ENCODE measurements at places on chromosomes 6 and 20. TPM values are rescaled to one million over a fixed set of nuclear protein-coding genes. Genes with fewer than 3 reads are reported as not detected.

Gene EDN3
- total RNA-seq = not detected

Gene TNXB
- 1.2 TPM for total RNA-seq

Gene HDGFL1
- not detected for total RNA-seq

Gene GATA5
- total RNA-seq = not detected

Gene BAG2
- 12.6 TPM for total RNA-seq

Gene NKAIN4
- not detected for total RNA-seq

Gene PTPRK
- total RNA-seq = 13.4 TPM

Gene PTPN1
- total RNA-seq = 54.0 TPM

Gene EPPIN
- not detected for total RNA-seq

- no peak for DNase-seq
Observed at GRCh38 chr20:34246126-34246626, 5.0 kb downstream of the ASIP start.

GRCh38 chr20:51473256-51473655, 69.3 kb downstream of the NFATC2 start:
- no peak for DNase-seq

DNA sequence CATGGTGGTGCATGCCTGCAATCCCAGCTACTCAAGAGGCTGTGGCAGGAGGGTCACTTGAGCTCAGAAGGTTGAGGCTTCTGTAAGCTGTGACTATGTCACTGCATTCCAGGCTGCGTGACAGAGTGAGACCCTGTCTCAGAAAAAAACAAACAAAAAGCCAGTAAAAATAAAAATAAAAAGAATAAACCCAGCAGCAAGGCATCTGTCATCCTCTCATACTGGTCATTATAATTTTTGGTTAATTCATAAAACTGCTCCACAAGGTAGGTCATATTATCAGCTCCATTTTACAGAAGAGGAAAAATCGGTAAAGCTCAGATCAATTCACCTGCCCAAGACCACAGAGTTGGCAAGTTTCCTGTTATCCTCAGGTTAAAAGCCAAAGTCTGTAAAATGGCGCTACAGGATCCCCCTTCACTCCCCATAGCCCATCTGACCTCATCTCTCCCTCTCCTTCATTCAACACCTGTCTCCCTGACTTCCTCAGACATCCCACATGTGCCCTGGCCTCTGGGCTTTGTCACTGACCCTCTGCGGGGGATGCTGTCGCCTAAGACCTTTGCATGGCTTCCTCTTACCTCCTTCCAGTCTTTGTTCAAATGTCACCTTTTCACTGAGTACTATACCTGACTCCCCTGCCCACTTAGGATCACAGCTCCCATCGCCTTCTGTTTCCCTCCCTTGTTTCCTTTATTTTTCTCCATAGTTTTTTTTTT, 213.2 kb upstream of the ZNF217 start:
- DNase-seq = no peak

DNA sequence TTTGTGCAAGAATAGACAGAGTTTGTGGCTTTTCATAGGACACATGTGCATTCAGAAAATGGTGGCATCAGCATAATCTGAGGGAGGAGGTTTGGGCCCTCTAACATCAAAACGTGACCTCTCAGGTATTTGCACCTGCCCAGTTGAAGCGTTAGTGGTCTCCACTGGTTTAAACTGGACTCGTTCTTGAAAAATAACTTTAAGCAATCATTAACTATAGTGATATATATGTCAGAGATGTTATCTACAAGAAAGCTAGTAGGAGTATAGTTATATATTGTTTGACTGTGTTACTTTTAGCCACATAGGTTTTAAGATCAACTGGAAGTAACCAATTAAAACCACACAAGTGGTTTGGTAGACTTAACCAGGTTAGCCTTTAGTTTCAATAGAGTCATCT, 607.4 kb downstream of the MAFB start:
- DNase-seq = no peak

DNA sequence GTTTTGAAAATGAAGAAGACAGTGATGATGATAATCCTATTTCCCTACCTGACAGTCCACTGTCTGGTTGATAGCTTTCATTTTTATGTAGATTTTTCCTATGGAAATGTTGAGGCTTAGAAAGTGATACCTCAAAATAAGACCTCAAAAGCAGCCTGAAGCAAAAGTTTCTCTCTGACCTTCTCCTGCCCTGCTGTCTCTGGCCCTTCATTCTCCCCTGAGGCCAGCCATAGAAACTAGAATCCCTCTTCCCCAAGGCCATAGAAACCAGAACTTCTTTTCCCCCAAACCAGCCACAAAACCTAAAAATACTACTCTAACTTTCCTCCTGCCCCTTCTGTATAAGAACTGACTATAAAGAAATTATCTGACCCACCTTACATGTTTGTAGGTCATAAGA, 52.6 kb upstream of the GCM1 start:
- peak; percentile 11 for DNase-seq

DNA sequence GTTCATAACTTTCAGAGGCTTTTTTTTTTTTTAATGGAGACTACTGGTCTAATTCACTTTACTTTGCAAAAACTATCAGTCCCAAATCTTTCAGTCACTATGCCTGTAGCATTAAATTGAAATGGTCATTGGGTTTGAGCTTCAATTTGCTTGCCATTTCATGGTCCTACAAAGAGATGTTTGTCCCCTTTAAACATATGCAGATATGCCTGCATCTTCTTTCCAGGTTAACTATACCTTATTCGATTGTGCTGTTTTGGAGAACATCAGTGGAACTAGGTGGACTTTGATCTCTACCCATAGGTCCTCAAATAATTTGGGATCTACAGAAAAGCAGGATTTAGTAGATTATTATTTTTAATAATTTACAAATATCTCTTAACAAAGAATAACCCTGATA, 4.6 kb downstream of the POU3F2 start:
- no peak for DNase-seq

GRCh38 chr20:25310268-25310920, 62.5 kb downstream of the PYGB start:
- DNase-seq = peak; percentile 66

DNA sequence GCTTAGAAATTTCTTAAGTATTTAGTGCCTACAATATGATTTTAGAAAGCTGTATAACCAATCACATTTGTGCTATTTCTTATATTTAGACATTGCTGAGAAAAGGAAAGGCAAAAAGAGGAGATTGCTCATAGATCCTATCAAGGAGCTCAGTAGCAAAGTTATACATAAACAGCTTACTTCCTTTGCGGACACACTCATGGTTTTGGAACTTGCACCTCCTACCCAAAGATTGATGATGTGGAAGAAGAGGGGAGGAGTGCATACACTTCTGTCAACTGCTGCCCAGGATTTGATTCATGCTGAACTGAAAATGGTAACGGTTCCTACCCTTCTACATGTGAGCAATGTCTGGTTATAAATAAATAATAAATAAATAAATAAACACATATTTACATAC, 16.7 kb downstream of the RAD21L1 start:
- no peak for DNase-seq

DNA sequence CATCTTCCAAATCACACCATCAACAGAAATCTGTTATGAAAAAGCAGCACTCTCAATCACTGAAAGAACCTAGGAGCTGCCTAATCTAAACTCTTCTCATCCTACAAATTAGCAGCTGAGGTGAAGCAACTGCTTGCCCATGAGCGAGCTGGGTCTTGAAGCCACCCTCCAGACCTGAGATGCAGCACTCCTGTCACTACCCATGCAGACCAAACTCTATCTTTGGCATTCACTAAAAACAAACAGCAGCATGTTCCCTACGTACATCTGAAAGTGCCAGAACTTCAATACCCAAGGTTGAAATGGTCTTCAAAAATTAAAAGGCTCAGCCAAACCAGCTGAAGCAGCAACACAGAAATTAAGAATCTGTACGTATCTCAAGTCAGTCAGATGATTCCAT, 14.3 kb downstream of the ADNP start:
- no peak for DNase-seq

- no peak for DNase-seq
Observed at GRCh38 chr6:24571361-24571760, 74.6 kb downstream of the KIAA0319 start.

- no peak for DNase-seq
Observed at GRCh38 chr6:37723016-37723415, 25.3 kb upstream of the MDGA1 start.

DNA sequence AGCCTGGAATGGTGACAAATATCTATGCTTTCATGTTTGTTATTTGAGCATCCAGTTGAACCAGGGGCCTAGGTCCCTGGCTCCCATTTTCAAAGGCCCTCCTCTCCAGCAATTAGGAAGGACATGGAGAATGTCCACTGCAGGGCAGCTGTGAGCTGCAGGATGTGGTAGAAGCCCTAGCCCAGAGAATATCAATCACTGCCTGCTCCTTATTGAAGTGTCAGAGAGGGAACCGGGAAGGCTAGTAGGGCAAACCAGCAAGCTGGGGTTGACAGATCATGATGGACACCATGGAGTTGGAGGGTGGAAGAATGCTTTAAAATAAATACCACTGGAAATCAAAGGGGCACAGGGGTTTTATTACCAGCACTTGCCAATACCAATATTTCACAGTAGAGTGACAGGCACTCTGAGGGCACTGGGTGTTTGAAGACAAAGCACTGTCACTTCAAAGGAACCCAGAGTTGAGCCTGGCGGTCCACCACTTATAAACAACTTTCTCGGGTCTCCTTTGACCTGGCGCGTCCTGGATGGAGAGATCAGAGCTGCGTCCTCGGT, 47.7 kb downstream of the ZNF831 start:
- DNase-seq = no peak

- DNase-seq = peak; percentile 56
Observed at GRCh38 chr20:45798935-45799642, 7.3 kb downstream of the DNTTIP1 start.

- DNase-seq = no peak
Observed at GRCh38 chr6:606829-607379, 50.0 kb downstream of the HUS1B start.

DNA sequence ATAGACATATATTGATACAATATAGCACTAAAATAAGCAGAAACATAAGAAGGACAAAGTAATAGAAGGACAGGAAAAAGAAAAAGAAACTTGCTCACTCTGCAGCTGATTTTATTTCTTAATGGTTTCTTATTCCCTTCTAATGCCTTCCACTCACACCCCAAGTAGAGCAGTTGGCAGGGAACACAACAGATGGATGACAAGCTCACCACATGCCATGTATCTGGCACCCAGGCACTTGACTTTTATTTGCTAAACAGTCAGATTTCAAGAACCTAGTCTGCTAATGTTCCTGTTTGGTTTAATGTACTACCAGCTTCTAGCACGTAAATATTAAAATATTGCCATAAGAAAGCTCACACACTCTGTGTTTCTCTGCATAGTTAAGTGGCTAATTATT, 87.1 kb downstream of the COL19A1 start:
- DNase-seq = no peak

GRCh38 chr6:150631283-150631983, 31.7 kb downstream of the PLEKHG1 start:
- DNase-seq = peak; percentile 41

GRCh38 chr6:168619560-168620314, 178.8 kb downstream of the SMOC2 start:
- peak; percentile 8 for DNase-seq
